Activated T-cell treated with anti-CD3 and anti-CD28 coated beads for 48 hours (primary cell): ENCODE measurements at places on chromosomes 4 and X.

DNA sequence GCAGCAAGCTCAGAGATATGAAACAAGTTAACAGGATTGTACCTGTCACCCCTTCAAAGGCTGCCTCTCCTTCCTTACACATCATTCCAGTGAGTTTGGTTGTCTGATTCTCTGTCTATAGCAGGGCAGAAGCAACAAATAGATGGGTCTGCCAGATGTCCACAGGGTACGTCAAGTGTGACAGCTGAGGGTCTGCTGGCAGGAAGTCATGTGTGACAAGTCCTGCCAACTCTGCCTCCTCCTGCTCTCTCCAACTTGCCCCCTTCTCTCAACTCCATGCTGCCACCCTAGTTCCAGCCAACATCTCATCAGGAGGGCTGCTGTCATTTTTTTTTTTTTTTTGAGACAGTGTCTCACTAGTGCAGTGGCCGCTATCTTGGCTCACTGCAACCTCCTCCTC is 109.2 kb downstream of the NSUN7 start:
- no peak for DNase-seq

GRCh38 chrX:15834053-15834452 is 20.6 kb downstream of the AP1S2 start:
- no peak for DNase-seq

- DNase-seq = no peak
Observed at GRCh38 chrX:8037593-8038348, 110.6 kb upstream of the PNPLA4 start.

DNA sequence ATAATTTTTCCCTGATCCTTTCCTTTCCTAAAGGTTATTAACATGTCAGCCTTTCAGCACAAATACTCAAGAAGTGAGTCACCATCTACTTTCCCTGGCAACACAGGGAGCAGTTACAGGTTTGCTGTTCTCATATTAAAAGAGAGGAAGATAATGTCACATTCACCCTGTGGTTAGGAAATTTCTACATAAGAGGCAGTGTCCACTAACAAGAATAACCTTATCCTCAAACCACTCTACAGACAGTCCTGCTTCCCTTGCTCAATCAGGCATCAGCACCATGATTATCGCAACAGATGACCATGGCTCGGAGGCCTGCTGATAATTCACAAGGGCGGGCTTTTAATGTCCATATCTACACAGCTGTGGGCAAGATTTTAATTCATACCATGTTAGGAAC is 30.9 kb downstream of the RNF150 start:
- no peak for DNase-seq

- DNase-seq = no peak
Observed at GRCh38 chrX:78534221-78534620, 124.9 kb downstream of the RTL3 start.

GRCh38 chrX:116342903-116343302 is 93.5 kb upstream of the SLC6A14 start:
- DNase-seq = no peak

GRCh38 chr4:15541941-15542340 is 72.3 kb downstream of the CC2D2A start:
- no peak for DNase-seq

DNA sequence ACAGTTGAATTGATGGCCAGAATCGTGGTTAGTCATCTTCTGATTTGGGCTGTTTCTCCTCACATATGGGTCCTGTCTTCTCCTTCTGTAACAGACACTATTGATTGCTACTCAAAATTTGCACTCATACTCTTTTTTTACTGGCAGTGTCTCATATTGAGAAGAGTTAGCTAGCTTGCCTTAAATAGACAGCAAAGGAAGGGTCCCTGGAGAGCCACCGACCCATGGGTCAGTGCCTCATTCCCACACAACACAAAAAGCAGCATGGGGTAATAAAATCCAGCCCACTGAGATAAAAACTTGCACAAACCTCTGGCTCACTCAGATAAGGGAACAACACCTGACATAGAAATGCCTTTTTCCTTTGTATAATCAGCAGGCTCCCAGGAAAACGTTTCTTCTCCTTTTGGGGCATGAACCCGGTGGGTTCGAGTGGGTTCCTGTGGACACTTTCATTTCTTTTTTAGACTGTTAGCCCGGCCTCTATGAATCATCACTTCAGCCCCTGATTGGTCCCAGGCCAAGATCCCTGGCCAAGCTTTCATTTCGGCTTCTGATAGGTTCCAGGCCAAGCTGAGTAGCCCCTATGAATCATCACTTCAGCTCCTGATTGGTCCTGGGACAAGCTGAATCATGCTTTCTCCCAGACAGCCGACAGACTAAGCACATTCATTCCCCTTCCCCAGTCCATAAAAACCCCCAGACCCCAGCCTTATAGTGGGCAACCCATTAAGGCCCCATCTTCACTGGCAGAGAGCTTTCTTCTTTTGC is 408.1 kb downstream of the DCAF12L2 start:
- no peak for DNase-seq

DNA sequence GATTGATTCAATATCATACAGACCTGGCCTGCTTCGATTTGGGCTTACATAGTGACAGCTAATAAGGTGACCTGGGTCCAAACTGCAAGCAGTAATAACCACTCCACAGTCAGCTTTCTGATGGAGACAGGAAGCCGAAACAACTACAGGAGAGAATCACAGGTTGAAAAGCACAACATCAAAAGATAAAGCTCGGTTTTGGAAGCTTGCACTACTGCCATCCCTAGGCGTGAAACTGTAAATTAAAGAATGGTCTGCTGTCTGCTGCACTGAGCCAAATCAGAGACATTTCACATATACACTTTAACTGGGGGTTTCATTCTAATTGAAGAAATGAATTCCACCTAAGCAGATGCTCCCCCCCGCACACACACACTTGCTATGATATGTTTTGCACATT is 116.3 kb downstream of the DHX15 start:
- DNase-seq = no peak

DNA sequence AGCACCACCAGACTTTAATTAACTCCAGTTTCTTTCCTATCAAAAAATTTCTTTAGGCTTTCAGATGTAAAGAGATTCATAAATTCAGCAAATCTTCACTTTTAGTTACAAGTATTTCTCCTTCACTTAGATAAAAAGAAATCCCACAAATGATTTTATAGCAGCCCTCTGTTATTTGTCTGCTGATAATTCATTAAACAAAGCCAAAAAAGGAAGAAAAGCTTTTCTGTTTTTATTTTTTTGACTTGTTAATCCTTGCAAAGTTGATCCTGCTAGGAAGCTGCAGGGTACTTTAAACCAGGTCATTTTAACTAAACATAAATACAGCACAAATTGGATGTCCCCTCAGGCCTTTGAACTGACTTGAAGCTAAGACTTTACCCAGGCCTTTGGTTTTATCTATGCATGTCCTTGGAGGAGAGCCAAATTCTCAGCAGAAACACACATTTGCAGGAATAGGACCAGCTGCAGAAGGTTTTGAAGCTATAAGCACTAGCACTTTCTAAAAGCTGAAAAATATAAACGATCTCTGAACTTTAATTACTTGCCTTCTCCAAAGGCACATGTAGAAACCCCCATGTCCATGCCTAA is 57.5 kb downstream of the PCDH18 start:
- DNase-seq = no peak

GRCh38 chr4:134308910-134309309 is 107.3 kb upstream of the PABPC4L start:
- no peak for DNase-seq

DNA sequence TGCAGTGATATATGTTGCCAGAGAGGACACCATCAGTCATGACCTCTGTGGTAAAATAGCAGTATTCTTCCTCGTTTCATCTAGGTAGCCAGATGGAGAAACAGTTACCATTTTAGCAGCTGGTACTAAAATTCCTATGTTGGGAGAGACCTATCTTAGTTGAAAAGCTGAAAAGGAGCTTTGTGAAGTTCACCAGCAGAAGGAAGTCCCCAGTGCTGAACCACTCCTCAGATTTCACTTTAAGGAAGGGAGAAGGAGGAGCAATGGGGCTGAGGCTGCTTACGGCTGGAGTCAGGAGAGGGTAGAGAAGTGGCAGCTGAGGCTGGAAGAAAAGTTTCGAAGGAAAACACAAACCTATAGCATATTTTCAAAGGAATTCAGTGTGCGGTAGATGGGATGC is 103.7 kb downstream of the ATXN3L start:
- DNase-seq = no peak

DNA sequence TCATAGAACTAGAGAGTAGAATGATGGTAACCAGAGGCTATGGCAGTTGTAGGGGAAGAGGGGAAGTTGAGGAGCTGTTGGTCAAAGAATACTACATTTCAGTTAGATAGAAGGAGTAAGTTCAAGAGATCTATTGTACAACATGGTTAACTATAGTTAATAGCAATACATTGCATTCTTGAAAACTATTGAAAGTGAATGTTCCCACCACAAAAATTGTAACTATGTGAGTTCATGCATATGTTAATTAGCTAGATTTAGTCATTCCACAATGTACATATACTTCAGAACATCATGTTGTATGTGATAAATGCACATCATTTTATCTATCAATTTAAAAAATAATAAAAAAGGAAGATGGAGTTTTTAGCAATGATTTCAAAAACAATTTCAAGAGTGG is 125.3 kb upstream of the IL15 start:
- no peak for DNase-seq

DNA sequence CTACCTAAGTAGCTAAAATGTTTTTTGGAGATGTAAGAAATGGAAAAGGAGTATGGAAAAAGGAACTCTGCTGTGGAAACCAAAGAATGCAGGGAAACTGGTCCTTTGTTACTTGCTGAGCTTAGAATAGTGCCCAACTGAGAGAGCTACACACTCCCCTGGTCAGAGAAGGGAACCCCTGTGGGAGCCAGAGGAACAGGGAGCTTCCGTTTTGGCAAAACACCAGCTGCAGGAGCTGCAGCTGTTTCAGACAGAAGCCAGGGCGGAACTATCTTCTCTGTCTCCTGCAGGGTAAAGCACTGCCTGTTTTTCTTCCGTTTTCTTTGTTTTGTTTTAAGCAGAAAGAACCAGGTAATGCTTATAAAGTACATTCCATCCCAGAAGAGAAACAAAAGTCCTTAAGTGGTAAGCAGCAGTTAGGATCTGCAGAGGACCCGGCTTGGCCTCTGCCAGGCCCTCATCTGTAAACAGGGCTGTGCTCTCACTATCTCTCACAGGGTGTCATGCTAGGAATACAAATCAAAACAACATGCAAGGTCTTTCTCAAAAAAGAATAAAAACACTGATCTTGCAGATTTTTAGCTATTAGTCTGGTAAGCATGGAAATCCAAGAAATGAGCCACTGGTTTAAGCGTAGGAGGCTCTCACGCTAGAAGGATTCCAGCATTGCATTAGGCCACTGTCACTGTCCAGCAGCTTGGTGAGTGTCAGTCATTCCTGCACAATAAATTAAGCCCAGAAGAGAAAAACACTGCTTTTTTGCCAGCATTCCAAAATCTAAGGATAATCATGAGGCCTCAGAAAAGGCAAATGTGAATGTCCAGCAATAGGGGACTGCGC is 76.1 kb downstream of the CHST7 start:
- DNase-seq = no peak

- no peak for DNase-seq
Observed at GRCh38 chr4:2848449-2848848, 4.8 kb downstream of the ADD1 start.

DNA sequence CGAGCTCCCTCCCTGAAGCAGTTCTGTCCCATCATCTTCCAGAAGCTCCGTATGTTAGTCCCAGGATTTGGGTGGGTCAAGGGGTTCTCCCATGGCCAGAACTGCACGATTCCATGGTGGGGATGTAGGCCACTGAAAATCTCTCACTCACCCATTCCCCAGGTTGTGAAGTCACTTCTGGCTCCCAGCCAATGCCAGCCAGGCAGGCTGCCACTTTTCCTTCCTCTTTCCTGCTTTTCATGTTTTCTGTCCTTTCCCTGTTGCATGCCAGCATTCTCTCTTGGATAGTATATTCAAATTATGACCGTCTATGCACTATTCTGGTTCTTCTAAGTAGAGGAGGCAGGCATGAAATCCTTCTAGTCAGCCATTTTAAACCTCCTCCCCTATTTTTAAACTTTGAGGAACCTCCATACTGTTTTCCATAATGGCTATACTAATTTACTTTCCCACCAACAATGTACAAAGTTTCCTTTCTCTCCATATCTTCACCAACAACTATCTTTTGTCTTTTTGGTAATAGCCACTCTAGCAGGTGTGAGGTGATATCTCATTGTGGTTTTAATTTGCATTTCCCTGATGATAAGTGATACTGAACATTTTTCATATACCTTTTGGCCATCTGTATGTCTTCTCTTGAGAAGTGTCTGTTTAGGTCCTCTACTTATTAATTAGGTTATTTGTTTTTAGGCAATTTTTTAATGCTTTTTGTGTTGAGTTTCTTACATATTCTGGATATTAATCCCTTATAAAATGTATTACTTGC is 182.1 kb upstream of the TET2 start:
- DNase-seq = no peak

- peak; percentile 10 for DNase-seq
Observed at GRCh38 chr4:57037982-57038604, 59.4 kb downstream of the POLR2B start.

GRCh38 chrX:723781-724180 is 93.2 kb downstream of the SHOX start:
- DNase-seq = no peak

DNA sequence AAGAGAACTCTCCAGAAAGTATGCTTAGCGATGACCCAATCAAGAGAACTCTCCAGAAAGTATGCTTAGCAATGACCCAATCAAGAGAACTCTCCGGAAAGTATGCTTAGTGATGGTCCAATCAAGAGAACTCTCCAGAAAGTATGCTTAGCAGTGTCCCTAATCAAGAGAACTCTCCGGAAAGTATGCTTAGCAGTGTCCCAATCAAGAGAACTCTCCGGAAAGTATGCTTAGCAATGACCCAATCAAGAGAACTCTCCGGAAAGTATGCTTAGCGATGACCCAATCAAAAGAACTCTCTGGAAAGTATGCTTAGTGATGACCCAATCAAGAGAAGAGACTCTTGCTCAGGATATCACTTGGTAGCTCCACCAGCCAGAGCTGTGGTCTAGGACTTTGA is 92.5 kb downstream of the AFAP1 start:
- DNase-seq = no peak

- no peak for DNase-seq
Observed at GRCh38 chr4:184392748-184393559, 81.4 kb downstream of the IRF2 start.

DNA sequence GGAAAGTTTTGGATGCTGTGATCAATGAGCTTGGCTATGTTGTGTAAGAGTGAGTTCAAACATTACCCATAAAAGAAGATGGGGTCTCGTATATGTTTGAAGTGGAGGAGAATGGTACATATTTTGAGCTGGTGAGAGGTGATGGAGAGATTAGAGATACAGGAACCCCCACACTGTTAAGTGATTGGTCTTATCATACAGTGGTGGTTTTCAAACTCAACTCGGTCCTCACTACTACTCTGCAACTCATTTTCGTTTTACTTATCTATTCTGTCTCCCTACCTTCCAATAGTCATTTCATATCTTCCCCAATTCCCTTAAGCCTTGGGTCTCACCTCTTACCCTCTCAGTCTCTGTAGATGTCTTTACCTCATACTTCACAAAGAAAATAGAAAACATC is 16.4 kb upstream of the TNIP3 start:
- DNase-seq = no peak

GRCh38 chrX:106898462-106898861 is 4.7 kb downstream of the RIPPLY1 start:
- no peak for DNase-seq

- DNase-seq = no peak
Observed at GRCh38 chr4:94506822-94507221, 55.1 kb downstream of the PDLIM5 start.

GRCh38 chrX:153806999-153807575 is 12.6 kb downstream of the SSR4 start:
- DNase-seq = no peak

- no peak for DNase-seq
Observed at GRCh38 chr4:74524985-74525384, 80.0 kb downstream of the AREG start.

GRCh38 chr4:1183985-1184773 is 11.8 kb upstream of the SPON2 start:
- DNase-seq = no peak
